M059J (cell line): ENCODE measurements at places on chromosomes 7 and 10.

- DNase-seq = peak; percentile 73
Observed at GRCh38 chr7:140646931-140647647, 6.5 kb upstream of the DENND2A start.

DNA sequence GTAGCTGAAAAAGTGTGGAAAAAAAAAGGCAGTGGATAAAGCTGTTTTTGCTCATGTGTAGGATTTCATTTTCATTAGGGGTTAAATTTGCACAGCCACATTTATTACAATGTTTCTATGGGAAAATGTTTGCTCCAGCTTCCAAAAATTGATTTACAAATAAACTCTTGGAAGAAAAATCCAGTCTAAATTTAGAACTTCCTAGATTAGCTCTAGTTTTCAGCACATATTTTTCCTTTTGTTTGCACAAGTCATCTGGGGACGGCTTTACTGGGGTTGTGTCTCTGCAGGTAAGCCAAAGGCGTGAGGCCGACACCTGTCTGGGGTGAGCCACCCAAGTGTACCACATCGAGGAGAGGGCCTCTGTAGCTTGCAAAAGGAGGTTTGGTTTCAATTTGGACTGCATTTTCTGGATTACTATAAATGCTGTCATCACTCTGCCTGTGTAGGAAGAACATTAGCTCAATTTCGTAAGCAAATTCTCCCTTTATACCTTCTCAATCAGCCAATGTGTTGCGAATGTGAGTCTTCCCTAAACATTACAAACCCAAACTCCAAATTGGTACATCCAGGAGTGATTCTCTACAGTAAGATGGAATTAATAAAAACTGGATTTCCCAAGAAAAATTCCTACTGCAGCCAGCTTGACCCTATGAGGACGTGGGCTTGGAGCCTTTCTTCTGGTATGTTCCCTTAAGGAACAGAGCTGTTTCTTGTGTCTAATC is 89.5 kb upstream of the ZNF438 start:
- DNase-seq = no peak

DNA sequence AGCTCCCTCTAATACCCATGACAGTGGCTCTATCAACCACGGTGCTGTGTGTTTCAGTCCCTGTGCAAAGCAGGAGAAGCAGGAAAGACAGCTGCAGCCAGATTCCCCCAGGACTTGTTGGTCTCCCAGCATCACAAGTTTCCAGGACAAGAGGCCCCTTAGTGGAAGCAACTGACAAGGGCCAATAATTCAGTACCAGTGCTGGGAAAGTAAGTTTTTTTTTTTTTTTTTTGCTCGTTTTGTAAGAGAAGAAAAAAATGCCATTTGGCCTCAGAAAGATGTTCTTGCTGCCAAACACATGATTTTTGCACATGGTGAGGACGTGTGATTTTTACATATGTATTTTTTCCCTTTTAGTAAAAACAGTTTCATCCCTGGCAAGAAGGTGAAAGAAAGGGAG is 284.2 kb upstream of the ZMIZ1 start:
- DNase-seq = no peak

GRCh38 chr7:52009181-52009580 is 692.6 kb upstream of the COBL start:
- DNase-seq = no peak

- peak; percentile 79 for DNase-seq
Observed at GRCh38 chr7:31917256-31917655, 153.0 kb downstream of the PDE1C start.

DNA sequence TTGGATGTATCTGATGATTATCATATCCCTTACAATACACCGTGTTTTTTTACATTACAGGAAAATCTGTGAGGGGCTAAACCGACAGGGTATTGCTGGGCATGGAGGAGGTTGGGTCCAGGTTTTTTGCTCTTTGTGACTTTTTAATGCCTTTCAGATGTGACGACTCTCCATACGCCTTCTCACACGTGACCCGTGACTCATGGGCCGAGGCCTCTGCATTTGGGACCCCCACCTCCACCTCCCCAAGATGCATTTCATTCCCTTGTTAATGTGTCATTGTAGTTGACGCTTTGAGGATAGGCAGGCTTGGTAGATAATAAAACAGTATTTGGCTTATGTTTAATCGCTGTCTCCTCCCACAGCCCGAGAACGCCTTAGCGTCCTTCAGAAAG is 95.3 kb downstream of the CUX1 start:
- no peak for DNase-seq

GRCh38 chr10:68897336-68897741 is 3.8 kb upstream of the DDX50 start:
- peak; percentile 77 for DNase-seq

GRCh38 chr10:110330675-110331074 is 26.0 kb upstream of the SMNDC1 start:
- DNase-seq = no peak

GRCh38 chr10:103281753-103282152 is 4.8 kb downstream of the INA start:
- no peak for DNase-seq

DNA sequence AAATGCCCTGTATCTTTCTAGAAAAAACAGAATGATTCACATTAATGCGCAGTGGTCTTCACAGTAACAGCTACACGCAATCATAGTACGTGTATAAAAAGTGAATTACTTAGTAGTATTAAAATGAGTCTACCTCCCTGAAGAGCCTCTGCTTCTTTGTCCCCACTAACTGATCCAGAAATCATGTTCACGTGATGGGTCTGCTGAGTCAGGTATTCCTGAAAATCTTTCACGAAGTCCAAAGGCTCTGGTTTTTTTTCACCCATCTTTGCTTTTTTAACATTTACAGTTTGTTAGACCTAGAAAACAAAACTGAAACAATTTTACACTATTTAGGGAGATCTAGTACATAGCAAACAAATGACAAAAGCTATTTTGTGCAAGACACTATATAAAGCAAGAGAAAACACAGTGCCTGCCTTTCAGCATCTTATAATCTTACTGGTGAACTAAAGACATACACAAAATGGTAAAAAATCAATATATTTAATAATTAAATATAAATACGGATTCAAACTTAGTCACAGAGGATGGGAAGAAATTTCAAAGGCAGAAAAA is 10.2 kb downstream of the IKZF5 start:
- DNase-seq = no peak

DNA sequence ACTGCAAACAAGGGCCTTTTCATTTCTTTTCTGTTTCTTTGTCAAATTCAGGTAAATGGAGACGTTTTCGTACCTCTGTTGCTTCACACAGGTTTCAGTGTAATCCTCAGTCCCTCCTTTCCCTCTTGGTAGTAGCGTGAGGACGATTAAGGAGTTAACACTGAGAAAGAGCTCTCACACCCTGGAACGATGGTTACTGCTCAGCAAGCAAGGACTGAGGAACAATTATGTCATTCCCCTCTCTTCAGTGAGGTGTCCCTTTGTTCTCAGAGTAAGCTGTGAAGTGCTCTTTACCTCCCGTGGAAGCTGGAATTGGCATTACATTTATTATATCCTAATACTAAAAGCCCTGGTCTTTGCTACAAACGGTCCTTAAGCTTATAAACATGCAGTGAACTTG is 95.9 kb downstream of the FANK1 start:
- DNase-seq = no peak

DNA sequence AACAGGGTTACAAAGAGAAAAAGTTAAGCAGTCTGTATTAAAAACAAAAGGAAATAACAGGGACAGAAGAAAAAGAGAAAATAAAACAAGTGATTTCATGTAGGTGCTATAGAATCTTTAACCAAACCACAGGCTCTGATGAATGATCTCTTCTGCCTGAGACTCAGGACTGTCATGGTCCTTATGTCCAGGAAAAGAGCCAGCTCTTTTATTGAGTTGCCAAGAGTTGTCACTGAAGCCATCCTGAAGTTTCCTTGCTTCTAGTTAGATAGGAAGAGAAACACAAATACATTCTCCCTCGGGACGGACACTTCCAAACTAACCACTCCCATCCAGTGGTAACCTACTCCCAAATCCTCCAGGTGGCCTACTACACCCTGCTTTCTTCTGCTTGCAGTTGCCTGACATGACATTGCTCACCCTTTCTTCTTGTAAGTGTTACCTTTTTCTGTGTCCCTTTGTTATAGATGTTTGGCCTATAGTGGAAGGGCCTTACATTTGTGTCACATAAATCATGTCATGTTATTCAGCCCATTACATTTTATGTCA is 346.7 kb downstream of the NRG3 start:
- no peak for DNase-seq

GRCh38 chr7:145020454-145020853 is 184.6 kb upstream of the TPK1 start:
- no peak for DNase-seq

- no peak for DNase-seq
Observed at GRCh38 chr7:50095634-50096033, 2.6 kb upstream of the ZPBP start.

GRCh38 chr10:88088441-88089340 is 225.3 kb downstream of the PTEN start:
- no peak for DNase-seq

- no peak for DNase-seq
Observed at GRCh38 chr10:60778971-60779796, 906 bp downstream of the CDK1 start.

DNA sequence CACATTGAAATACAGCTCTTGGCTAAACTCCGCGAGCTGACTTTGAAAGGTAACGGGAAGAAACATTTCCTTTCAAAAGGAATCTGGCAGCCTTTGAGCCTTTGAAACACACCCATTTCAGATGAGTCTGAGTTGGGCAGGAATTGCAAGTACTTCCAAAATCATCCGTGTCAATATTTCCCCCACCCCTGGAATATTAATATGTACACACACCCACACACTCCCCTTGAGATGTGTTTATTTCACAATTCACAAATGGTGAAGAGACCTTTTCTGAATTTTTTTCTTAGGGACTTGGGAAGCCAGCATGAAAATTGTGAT is 438.7 kb upstream of the NRP1 start:
- DNase-seq = no peak

GRCh38 chr10:102923601-102924000 is 5.5 kb downstream of the CNNM2 start:
- no peak for DNase-seq

DNA sequence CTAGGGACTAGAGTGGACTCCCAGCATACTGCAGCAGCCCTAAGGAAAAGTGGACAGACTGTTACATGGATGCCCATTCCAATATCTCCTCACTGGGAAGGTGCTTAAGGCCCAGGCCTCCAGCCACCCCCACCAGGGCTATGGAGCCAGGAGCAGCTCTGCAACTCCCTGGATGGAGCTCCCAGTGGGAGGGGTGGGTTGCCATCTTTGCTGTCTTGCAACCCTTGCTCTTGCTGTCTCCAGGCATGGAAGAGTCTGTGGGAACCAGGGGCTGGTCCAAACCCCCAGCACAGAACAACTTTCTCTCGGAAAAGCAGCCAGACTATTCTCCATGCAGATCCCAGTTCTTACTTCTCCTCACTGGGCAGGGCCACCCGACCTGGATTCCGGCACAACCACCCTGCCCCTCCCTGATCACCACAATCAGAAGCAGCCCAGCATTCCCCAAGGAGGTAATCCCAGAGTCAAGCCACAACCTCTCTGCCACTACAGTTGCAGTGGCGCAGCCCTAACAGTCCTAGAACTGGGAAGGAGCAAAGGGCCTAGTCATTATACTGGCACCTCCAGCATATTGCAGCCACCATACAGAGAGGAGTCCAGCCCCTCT is 41.8 kb upstream of the ZNF488 start:
- no peak for DNase-seq

- DNase-seq = peak; percentile 90
Observed at GRCh38 chr10:70673043-70673928, 980 bp downstream of the ADAMTS14 start.
